ENCODE measurements at places on chromosomes 2 and 18.

DNA sequence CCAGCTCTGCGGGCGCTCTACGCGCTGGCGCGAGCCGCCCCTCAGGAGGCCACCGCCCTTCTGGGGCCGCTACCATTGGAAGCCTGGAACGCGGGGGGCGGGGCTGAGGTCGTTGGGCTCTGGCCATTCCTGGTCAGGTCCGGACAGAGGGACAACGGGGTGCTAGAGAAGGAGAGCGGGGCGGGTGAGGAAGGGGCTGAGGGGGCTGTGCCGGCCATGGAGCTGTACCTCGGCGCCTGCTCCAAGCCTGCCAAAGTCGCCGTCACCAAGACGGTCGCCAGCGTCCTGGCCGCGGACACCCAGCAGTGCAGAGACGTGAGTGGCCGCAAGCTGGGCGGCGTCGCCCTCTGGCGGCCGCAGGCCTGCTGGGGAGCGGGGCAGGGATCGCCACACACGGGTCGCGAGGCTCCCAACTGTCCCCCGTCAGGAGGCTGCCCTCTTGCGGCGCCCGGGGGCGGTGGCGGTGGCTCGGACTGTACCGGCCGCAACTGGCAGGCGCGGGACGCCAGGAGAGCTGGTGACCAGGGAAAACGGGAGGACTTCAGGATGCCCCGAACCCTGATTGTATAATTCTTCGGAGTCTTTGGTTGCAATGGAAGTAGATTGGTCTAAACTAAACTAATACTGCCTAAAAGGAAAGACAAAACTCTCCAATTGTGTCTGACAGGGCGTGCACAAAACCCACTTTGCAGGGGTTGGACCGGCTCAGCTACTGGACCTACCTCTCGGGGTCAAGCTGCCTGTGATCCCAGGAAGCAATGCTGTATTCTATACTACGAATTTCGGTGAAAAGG lies at the start of gene FSIP2:
TSS of gene FSIP2 (plus strand) at position 126 of the 794 bp plus-strand sequence. CDS start at position 217, 91 bp downstream.
- no peak for DNase-seq

GRCh38 chr18:74078257-74078656 lies 69.4 kb downstream of the FBXO15 start:
- no peak for DNase-seq

DNA sequence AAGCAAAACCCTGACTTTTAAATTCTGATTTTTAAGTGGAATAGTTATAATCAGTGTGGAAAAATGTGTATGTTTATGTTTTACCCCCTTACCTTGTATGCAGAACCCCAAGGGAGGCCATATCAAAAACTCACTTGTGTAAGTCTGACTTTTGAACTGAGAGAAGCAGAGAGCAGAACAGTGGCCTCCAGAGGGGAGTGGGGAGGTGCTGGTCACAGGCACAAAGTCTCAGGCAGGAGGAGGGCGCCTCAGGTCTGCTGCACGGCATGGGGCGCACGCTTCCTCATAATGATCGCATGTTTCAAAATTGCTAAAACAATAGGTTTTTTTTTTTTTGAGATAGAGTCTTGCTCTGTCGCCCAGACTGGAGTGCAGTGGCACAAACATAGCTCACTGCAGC lies 127.8 kb downstream of the TPO start:
- no peak for DNase-seq

DNA sequence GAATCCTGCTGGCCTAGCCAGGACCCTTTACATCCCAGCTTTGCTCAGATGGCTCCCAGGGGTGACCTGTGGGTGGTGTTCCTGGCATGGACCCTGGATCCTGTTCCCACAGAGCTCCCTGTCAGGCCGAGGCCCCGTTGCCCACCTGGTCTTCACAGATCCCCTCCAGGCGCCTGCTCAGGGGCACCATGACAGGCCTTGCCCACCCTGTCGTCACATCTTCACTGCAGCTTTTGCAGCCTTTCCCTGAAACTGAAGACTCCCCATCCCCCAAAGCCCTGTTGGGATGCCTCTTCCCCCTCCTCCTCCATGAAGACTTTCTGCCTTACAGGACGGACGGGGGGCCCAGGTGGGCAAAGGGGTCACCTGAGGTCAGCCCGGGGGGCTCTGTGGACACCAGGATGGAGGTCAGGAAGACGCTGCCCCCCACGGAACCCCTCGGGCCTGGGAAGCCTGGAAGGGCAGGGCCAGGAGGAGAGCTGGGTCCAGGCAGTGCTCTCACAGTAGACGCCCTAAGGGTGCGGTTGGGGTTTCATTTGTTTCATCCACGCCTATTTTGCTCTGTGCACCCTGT lies 13.0 kb upstream of the KIF1A start:
- no peak for DNase-seq

DNA sequence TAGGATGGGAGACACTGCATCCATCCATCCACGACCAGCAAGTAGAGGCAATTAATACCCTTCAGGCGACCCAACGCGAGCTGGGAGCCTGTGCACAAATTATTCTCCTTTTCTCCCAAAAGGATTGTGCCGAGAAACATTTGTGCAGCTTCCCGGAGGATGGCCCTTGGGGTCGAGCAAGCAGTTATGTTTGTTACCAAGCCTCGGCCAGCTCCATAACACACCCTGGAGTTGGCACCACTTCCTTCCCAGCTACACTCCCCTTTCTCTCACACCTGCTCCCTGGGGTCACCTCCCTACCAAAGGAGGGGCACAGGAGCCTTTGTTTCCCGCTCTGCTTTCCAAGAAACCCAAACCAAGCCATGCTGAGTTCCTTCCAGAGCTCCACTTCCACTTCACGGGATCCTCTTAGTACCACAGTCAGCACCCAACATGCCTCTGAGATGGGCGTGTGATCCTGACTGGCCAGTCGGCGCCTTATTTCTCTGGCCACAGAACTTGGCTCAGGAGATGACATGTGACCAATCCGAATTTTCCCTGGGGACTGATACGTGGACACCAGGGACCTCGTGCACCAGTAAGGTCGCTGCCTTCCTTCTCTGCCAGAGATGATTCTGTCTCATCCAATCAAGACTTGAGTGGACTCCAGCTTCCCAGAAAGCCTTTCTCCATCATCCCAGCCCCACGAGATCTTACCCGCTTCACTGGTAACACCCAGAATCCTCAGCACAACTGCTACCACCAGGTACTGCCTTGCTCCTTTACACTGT lies 28.5 kb downstream of the GPR55 start:
- no peak for DNase-seq

GRCh38 chr18:62954366-62954765 lies 239.0 kb downstream of the PHLPP1 start:
- no peak for DNase-seq

DNA sequence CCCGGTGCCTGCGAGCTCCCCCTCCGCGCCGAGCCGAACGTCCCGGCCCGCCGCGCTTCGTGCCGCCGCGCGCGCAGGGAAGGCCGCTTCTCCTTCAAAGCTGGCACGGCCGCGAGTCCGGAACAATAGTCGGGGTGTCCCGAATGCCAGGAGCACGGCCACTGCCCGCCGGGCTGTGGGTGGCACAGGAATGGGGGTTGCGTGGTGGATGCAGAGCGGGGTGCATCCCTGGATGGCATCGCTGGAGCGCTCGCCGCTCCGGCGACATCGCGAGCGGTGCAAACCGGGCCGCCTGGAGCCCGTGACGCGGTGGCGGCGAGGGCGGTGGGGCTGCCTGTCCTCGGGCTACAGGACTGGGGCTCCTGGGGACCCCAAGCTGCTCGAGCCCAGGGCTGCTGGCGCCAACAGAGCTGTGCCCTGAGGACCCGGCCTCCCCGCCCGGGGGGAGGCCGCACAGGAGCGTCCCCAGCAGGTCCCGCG lies 1.1 kb upstream of the SATB2 start:
- no peak for DNase-seq

DNA sequence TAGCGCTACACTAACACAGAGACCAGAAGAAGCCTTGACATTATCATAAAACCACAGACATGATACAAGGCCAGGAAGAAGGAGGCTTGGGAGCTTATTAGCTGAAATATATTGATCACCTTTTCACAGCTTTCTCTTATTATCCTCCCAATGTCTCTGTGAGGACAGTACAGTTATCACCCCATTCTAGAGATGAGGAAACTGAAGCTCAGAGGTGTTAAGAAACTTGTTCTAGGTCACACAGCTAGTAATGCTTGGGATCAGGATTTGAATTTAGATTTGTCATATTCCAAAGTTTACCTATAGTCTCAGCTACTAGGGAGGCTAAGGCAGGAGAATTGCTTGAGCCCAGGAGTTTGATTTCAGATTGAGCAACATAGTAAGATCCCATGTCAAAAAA lies 44.6 kb upstream of the LTBP1 start:
- no peak for DNase-seq

DNA sequence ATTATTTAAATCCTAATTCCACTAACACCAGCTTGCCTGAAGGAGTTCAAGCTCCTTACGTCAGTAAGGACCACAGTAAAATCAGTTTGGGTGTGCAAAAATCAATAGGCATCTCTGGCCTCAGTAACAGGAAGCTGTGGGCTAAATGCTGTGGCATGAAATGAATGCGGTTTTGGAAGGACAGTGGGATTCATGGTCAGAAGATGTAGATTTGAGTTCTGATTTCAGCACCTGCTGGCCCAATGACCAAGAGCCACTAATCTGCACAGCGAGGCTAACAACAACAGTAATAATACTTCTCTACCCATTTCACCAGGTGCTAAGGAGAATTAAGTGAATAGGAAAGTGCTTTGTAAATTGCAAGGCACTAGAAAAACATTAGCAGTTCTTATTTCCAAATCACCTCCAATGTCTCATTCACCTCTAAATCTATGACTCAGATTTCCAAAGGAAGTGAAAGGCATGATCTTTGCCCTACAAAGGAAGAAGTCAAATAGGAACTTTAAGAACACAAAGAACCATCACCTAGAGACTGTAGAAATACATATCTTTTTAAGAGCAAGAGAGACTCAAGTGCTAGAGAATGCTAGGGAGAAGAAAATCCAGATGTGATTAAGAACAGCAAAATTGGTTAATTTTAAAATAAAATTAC lies 172.6 kb downstream of the ANKRD44 start:
- no peak for DNase-seq

DNA sequence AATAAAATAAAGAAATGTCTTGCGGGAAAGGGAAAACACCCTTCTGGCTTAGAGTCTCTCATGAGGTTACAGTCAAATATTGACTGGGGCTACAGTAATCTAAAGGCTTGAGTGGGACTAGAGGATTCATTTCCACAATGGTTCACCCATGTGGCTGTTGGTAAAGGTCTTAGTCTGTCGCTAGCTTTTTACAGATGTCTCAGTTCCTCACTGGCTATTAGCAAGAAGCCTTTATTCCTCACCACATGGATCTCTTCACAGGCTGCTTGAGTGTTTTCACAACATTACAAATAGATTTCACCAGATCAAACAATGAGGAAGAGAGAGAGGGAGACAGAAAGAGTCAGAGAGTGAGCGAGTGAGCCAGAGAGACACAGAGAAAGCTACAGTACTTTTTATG lies 8.3 kb upstream of the ZC3H15 start:
- no peak for DNase-seq

- no peak for DNase-seq
These were observed 763.3 kb downstream of the TRIB2 start for GRCh38 chr2:13480057-13480456.

GRCh38 chr2:38578832-38579231 lies 23.9 kb downstream of the HNRNPLL start:
- no peak for DNase-seq

DNA sequence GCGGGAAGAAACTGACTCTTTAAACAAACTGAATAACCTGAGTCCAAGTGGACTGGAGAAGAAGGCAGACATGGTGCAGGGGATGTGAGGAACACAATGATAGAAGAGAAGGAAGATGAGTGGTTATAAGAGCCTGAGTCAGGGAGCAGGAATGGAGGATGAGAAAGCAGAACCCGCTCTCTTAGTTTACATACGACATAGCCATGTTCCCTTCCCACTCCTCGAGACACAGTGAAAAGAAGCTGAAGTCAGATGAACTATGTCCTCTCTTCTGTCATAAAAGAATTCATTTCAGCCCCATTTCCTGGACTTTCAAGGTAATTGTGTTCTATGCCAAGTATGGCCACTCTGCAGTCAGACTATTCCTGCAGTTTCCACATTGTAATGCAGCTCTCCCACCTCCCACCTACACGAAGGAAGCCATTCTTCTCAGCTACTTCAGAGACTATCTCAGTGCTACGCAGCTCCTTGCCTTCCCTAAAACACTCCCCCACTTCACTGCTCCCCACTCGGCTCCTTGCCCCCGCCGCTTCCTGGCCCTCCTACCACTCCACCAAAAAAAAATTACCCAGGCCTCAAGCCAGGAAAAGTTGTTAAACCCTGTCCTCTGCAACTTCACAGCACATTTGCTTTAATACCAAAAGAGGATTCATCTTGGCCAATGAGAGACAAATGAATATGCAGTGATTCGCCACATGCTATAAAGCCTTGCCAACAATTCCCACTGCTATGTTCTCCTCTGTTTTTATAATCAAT lies 323.4 kb upstream of the EPHA4 start:
- DNase-seq: no peak

- no peak for DNase-seq
These were observed 29.2 kb upstream of the CDH7 start for GRCh38 chr18:65721619-65722018.

GRCh38 chr2:137937778-137938177 lies 26.5 kb upstream of the HNMT start:
- DNase-seq: no peak

DNA sequence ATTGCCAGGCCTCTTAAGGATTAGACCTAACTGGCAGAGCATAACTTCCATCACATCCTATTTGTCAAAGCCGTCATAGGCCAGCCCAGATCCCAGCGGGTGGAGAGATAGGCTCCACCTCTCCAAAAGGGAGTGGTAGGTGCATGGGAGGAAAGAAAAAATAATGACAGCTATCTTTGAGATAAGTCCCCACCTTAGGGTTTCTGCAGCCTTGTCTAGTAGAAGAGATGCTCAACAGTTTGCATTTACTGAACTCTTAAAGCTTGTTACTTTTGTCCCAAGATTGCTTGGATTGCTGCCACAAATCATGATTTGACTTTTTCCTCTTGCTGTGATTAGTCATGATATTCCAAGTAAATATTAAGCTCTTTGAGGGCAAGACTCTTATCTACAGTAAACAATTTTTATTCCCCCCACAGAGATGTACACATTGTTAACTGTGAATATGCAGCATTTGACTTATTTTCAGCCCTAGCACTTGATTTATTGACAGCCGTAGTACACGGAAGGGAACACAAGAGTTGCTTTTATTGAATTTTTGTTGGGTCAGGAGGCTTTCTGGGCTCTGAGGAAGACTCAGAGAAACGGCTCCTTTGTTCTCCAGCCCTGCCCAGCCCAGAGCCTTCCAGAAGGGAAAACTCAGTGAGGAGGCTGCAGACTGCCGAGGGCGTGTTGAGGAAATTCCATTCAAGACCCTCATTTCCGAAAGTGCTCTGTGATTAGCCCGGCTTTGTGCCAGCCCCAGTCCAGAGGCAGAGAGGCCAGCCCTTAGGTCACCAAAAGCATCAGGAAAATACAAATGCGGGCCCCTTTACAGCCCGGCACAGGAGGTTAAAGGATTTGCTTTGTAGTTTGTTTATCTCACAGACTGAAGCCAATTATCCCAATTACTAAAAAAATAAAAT lies 75.5 kb upstream of the ZNF532 start:
- DNase-seq: no peak

GRCh38 chr2:180205621-180206235 lies 198.6 kb upstream of the CWC22 start:
- no peak for DNase-seq

DNA sequence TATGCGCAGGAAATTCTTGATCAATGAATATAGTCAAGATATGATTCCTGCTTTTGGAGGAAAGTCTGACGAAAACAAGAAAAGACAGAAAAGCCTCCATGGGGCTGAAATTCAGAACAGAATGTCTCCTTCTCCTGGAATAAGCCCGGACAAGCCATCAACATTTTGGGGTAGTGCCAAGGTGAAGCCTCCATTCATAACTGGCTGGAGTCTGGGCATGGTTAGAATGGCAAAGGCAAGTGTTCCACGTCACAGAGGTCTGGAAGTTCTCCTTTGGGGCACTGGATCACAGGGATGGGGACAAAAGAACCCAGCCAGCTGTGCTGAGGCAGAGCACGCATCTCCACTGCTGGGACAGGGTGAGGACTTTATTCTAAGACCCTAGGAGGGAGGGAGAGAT lies 505.7 kb downstream of the CMPK2 start:
- no peak for DNase-seq
